ENCODE measurements at places on chromosomes 12 and 14. TPM values are rescaled to one million over a fixed set of nuclear protein-coding genes. Genes with fewer than 3 reads are reported as not detected.
A peak's percentile ranks its signal among the peaks of the same experiment; 100 is the strongest.

- DNase-seq: no peak
These were observed 61.7 kb upstream of the ST8SIA1 start for GRCh38 chr12:22396253-22396652.

DNA sequence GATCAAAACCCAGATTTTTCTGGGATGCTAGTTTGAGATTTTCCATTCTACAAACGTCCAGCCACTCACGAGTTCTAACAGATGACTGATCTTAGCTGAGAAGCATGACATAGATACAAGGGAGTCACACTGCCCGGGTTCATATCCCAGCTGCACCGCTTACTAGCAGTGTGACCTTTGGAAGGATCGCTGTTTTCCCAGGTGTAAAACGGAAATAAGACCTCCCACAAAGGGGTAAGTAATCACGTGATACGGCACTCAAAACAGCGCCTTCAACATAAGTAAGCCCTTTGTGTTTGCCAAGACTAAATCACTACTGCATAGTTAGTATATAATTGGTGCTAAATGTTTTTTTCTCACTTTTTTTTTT, 624 bp upstream of the PWP1 start:
- DNase-seq: peak; percentile 63

- DNase-seq: peak; percentile 11
These were observed 193.7 kb downstream of the PAX9 start for GRCh38 chr14:36855396-36855795.

DNA sequence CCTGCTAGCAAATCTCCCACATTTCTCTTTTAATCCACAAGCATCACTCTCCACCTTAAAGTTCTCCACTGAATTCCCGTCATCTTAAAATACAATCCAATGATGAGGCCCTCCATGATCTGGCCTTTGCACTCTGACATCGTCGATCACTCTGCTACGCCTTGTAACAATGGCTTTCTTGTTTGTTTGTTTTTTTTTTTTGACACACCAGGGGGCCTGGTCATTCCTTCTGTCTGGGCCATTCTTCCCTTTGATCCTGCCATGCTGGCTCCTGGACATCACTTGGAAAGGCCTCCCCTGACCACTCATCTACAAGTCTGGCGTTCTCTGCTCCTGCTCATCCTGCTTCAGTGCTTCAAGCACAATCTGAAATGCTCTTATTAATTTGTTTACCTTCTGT, 233.5 kb downstream of the PPM1H start:
- DNase-seq: no peak

The RAB21 gene
- total RNA-seq: 4.9 TPM

All from HT-29 (cell line).